ENCODE measurements at places on chromosomes 3 and 15.

- DNase-seq = no peak
Observed at GRCh38 chr15:61057376-61057775, 171.7 kb downstream of the RORA start.

- DNase-seq = peak; percentile 21
Observed at GRCh38 chr15:31605467-31605931, 278.9 kb downstream of the KLF13 start.

DNA sequence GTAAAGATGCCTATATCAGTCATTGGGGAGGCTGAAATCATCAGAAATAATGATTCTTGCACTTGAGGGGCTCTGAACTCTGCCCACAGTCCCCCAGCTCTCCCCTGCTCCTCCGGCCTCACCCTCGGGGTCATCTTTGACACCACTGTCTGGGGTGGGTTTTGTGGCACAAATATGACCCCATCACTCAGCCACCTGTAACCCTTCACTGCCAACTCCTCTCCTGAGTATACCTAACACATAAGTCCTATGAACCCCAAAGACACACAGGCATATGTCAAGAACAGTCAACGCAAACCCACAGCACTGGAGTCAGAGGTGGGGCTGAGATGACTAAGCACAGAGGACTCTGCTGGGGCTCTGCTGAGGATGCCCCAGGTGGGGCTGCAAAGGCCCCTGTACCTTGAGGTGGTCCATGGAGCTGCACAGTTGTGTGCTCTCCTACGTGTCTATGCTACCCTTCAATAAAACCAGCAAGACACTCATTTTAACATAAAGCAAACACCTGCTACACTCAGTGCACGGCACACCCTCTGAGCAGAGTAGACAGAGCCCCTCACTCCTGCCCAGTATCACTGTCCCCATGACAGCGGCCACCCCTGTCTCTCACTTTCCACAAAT is 29.9 kb downstream of the SLC41A3 start:
- DNase-seq = no peak

DNA sequence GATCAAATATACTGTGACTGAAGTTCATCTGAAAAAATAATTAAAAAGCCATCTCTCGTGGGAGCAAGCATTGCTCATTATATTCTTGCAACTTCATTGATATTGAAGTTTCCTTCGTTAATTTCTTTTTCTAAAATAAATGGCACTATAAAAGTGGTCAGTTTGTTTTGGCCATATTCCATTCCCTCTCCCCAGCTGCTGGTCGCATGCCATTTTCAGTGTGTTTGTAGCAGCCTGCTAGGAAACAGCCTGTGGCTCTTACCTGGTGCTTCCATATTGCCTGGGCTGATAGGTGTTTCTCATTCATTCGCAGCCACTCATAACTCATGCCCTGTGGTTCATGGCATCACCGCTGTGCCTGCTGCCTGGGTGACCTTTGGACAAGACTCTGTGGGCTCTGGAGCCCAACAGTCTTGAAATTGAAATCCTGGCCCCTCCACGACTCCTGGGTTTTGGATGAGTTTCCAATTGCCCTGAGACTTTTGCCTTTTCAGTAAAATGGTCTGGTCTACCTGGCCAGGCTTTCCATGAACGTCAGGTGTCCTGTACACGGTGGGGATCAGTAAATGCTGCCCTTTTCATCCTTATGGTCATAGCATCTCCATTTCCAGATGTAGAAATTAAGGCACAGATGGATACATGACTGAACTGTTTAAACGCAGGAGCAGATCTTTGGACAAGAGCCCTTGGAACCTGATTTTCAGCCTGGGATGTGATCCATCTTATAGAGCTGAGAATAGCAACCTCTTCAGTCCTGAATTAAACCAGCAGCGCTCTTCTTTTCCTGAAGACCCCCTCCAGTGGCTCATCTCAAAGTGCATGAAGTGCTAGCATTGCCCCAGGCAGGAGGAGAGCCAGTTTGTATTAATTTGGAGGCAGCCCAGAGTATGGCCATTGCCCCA is 69.4 kb downstream of the SLCO3A1 start:
- no peak for DNase-seq

DNA sequence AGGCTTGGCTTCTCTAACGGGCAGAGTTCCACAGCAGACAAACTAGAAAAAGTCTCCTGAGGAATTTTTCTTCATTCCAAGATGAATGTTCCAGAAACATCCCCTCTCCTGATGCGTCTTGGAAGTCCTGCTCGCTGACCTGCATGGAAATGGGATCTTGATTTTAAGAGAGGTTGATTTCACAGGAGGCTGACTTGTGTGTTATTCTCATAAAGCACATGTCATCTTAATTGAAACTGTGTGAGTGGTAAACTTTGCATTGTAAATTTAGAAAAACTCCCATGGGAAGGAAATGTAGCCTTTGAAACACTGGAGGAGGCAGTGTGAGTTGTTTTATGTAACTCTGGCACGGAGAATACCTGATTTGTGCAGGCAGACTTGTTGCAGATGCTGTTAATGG is 337.8 kb upstream of the NR2E3 start:
- no peak for DNase-seq

- no peak for DNase-seq
Observed at GRCh38 chr3:98536456-98537017, 4.8 kb downstream of the GPR15 start.

DNA sequence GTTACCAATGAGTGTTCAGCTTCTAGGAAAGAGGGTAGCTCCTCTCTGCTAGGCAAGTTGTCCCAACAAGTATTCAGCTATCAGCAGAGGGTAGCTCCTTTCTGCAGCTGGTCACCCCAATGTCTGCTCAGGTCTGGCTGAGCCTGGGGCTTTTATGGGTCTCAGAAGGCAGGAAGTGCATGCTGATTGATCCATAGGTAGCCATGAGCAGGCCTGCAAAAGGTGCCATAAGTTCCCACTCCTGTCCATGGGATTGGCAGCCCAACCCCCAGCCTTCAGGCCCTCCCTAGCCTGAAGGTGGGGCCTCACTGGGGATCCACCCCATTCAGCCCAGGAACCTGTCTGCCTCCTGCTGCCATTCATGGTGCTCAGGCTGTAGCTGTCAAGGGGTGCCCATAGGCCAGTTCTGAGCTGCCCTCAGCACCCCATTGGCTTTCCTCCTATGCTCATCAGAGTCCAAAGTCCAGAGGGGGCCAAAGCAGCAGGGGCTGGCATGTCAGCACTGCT is 34.6 kb upstream of the DNAJC13 start:
- DNase-seq = no peak

GRCh38 chr3:138349926-138350665 is 1.7 kb downstream of the MRAS start:
- no peak for DNase-seq

GRCh38 chr15:61816856-61817255 is 243.4 kb downstream of the VPS13C start:
- DNase-seq = no peak

GRCh38 chr15:54014067-54014655 is 35.9 kb downstream of the UNC13C start:
- no peak for DNase-seq

DNA sequence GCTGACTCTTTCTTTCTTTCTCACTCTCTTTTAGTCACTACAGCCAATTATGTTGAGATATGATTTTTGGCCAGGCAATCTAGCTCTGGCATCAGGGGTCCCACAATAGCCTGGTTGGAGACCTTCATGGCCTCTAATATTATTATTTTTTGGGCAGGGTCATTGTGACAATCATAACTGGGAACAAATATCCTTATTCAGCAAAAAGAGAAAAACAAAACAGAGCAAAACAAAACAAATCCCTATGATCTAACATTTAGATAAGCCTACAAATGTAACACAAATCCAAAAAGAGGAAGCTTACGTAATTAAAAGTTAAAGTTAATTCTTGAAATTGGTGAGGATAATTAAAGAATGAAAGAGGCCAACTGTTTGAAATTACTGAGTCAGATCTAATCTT is 640.0 kb downstream of the TUSC7 start:
- no peak for DNase-seq

- no peak for DNase-seq
Observed at GRCh38 chr3:159856590-159857104, 132.0 kb upstream of the IL12A start.

GRCh38 chr15:31083370-31083780 is 18.1 kb downstream of the TRPM1 start:
- DNase-seq = no peak

- no peak for DNase-seq
Observed at GRCh38 chr15:62994439-62994838, 48.1 kb upstream of the TPM1 start.

DNA sequence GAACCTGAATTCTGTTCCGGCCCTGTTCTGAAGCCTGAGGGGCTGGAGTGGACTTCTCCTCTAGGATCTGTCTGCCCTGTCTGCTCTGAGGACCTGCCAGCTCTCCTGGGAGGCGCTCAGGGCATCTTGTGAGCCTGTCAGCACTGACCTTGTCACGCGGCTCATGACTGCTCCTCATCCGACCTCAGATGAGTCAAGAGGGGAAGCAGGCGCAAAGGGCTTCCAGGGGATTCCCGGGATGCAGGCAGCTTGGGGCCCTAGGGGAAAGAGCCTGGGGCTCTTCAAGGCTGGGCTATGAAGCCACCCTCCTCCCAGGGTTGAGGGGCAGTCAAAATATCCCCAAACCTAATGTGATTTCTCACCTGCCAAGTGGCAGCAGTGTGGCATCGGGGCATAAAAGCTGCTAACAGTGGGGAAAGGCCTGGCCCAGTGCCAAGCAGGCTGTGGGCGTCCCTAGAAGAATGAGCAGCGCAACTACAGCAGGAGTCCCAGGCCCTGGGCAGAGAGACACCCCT is 27.6 kb upstream of the ANKDD1A start:
- DNase-seq = peak; percentile 81

DNA sequence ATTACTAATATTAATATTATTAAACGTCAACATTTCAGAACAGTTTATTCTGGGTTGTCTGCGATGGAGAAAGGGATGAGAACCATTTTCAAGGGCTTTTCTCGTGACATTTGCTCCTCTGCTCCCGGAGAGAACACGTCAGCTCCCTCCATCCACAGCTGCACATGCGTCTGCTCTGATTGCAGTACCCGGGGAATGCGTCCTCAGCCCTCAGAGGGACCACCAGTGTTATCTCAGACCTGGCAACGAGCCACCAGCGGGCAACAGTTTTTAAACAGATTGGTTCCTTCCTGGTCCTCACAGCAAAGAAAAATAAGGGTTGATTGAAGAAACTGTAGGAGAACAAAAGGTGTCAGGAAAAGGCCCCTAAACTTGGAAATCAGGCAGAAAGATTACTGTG is 202.2 kb upstream of the ADAMTS9 start:
- no peak for DNase-seq

All from astrocyte (in vitro differentiated cells and primary cell).